ENCODE measurements at places on chromosomes 11 and 22. TPM values are rescaled to one million over a fixed set of nuclear protein-coding genes. Genes with fewer than 3 reads are reported as not detected.

- no peak for DNase-seq
Observed at GRCh38 chr11:32396991-32397390, 38.3 kb downstream of the WT1 start.

DNA sequence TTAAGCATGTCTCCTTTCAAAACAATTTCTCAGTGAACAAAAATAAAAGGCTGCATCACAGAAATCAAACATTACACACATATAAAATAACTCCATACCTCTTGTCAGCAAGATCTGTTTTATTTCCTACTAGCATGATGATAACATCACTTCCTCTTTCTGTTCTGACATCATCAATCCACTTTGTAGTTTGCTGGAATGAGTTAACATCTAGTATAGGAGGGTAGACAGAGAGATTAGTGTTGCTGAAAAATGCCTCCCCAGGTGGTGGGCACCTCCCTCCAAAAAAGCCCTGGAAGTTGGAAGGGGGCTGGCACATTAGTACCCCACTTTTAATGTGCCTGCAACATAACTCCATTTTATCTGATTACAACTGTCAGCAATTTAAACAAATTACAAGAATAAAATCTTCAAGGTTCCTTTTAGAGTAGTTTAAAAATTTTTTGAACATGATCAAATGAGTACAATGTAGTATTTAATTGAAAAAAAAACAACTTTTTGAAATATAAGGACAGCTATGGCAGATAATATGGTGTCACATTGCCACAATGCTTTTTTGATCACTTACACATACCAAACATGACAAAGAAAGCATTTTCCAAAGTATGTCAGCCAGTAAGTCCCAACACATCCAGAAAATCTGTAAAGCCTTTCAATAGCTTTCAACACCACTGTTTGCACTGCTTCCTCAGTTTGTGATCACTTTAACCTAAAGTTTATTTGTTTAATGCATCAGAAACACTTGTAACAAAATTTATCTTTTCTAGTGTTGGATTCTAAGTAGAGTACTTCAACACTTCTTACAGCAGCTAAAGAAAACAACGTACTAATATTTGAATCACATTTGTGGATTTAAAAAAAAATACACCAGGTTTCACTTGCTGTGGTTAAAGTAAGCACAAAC, 44.5 kb downstream of the RAB6A start:
- no peak for DNase-seq

- DNase-seq = peak; percentile 67
Observed at GRCh38 chr11:11966826-11967668, 41.4 kb downstream of the DKK3 start.

GRCh38 chr11:113338730-113339129, 24.3 kb downstream of the TTC12 start:
- no peak for DNase-seq

DNA sequence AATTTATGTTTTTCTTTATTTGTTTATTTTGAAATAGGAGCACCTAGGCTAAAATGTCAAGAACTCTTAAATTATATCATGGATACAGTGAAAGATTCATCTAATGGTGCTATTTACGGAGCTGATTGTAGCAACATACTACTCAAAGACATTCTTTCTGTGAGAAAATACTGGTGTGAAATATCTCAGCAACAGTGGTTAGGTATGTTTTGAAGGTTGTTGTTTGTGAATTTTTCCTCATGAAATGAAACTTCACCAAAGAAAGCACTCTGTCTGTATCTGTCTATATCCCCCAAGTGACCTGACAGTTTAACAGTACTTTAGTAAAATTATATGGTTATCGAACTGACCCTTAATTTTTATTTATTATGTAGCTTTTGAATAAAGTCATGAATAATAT, 12.8 kb downstream of the ATM start:
- no peak for DNase-seq

- no peak for DNase-seq
Observed at GRCh38 chr11:112024178-112024772, 933 bp upstream of the DLAT start.

DNA sequence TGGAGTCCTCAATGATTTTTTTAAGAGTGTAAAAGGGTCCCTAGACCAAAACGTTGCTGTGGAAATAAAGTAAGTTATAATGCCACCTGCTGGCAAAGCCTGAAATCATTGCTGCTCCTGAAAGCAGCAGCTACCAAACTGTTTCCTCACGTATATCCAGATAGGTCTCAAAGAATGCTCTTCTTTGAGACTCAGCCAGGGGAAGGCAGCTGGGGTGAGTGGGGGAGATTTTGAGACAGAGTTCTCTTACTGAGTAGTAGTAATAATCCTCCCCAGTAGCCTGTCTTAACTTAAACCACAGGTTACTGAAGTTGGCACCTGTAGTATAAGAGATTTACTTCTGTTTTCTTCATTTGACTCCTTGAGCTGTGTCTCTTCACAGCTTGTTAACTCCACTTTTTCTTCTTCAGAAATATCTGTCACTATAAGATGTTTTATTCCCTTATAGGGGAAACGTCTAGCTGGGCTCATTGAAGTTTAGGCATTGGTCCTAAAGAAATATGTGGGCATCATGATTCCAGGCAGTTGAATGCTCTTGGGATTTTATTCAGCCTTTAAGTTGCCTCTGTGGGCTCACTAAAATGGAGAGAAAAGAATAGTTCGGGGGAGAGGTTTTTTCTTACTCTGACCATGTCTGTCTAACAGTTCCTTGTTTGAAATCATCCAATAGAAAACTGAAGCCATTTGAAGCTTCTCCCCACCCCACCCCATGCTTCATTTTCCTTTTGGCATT, 77.9 kb downstream of the BTBD10 start:
- DNase-seq = peak; percentile 28

DNA sequence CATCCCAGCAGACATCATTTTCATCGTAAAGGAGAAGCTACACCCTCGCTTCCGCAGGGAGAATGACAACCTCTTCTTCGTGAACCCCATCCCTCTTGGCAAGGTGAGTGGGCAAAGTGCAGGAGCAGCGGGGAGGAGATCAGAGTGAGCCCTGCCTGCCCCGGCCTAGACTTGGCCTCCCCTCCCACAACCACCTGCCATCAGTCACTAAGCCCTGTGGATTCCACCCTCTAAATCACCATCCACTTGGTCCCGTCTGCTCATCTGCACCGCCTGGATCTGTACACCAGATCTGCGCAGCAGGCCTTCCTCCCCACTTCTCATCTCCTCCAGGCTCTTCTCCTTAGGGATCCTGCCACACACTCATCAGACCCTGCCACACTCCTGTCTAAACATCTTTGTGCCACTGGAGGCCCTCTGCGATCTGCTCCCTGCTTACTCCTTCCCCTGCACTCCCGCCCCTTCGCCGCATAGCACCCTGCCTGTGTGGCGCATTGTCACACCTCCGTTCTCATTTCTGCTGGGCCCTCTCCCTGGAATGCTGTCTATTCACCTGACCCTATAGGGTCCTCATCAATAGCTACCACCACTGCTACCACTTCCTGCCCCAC, 14.2 kb downstream of the UCP2 start:
- DNase-seq = no peak

DNA sequence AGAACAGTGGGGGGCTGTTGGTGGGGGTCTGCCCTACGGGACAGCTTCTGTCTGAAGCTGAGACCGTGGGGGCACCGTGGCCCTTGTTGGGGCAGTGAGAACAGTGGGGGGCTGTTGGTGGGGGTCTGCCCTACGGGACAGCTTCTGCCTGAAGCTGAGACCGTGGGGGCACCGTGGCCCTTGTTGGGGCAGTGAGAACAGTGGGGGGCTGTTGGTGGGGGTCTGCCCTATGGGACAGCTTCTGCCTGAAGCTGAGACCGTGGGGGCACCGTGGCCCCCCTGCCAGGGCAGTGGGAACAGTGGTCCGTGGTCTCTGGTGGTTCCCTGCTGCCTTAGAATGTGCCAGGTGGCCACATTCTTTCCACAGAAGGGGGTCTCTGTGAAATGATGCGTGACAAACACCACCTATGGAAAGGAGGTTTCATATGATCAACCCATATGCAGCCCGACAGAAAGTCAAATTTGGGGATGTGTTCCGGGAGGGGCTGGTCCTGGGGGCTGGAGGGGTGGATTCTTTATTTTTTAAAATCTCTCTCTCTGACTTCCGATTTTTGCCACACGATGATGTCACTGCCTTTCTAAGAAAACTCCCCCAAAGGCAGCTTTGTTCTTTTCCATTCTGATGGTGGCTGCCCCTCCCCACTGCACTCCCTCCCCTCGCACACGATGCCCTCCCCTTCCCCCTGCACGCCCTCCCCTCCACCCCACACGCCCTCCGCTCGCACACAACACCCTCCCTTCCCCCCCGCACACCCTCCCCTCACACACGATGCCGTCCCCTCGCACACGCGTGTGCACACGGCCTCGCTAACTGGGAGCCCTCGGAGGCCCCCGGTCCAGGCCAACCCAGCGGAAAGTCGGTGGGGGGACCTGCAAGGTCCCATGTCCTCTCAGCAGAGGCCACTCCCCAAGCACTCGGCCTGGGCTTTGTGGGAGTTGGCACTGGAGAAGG, 1186.5 kb downstream of the BRD1 start:
- DNase-seq = no peak

- DNase-seq = peak; percentile 22
Observed at GRCh38 chr11:69974528-69974927, 103.6 kb upstream of the ANO1 start.

DNA sequence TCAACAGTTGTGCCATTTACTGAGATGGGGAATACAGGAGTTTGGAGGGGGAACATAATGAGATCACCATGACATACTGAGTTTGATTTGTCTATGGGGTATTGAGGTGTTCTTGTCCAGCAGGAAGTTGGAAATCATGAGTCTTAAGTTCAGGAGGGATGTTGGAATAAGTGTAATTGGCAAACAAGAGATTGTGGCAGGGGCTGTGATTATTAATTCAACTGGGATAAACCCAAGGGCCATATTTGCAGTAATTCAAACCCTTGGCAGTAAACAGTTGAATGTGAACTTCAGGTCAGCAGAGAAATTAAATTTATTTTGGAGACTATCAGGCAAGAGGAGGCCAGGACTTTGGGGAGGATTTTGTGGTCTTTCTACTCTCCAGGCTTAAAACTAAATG, 33.4 kb downstream of the ADM start:
- DNase-seq = no peak

DNA sequence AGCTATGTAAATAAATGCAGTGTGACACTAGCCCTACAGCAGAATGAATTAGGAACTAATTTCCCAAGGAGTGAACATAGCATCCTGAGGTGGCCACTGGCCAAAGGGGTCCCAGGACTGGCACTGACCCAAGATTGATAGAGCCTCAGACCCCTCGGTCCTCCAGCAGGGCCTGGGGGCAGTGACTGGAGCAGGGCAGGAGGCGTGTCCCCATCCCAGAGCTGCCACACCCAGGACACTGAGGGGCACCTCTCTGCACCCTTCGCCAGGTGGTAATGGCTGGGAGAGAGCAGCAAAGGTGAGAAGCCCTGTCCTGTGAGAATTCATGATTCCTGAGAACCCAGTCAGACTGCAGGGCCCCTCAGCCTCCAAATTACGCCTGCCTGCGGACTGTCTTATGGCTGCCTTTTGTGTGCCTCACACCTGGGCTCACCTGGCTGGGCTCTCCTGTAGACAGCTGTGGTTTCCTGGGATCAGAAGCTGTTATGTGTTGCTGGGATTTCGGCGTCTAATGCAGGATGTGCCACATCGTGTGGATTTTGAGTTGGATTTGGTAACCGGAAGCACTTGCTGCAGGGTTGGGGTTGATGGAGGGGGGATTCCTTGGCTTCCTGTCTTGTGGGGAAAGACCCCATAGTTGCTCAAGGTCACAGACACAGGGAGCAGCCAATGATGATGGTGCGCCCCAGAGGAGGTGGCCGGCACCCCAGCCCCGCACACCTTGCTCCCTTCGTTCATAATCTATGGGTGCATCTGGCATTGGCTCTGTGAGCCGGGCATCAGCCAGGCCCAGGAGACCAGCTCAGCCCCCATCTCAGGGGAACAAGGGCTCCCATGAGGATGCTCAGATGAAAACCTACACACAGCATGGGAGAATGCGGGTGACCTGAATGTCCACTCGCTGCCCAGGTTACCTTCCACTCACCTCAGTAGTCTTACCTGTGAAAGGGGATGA, 582.9 kb downstream of the BRD1 start:
- DNase-seq = no peak

GRCh38 chr11:118313242-118313641, 8.7 kb downstream of the CD3E start:
- no peak for DNase-seq

GRCh38 chr22:37256075-37256726, 12.1 kb upstream of the RAC2 start:
- no peak for DNase-seq

DNA sequence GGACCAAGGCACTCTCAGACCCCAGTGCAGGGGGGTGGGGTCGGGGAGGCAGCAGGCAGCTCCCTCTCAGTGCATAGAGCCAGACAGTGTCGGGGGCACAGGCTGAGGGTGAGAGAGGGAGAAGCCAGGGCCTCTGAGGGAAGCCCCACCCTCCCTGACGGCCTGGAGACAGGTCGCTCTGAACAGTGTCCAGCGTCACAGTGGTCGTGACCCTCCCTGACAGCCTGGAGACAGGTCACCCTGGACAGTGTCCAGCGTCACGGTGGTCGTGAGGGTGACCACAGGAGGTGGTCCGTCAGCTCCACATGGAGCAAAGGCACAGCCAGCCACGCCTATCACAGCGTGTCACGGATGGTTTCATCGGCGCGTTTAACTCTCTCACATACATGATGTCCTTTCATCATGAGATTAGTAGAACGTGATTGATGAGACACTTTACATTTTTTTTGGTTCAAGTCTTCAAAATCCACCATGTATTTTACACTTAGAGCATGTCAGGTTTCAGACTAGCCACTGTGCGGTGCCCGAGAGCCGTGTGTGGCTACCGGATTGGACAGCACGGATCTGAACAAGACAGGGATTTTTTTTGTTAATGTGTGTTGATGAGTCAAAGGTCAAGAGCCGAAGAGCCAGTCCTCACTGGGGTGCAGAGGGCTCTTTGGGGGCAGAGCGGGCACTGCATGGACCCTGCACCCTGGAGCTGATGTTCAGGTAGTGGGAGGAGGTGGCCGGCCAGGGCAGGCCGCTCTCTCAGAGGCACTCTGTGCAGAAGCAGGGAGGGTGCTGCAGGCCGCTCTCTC, 23.9 kb upstream of the PANX2 start:
- DNase-seq = peak; percentile 58

The CTSW gene
- 1.1 TPM for total RNA-seq

The CD6 gene
- total RNA-seq = not detected

The OTOG gene
- not detected for total RNA-seq

The OR8G5 gene
- not detected for total RNA-seq

The TMPRSS13 gene
- total RNA-seq = 0.27 TPM

The MACROD1 gene
- total RNA-seq = 42.9 TPM

The PHF21B gene
- total RNA-seq = not detected

The TMPRSS5 gene
- 0.79 TPM for total RNA-seq

The DKK3 gene
- 44.9 TPM for total RNA-seq

The RTN4RL2 gene
- not detected for total RNA-seq

The XKR3 gene
- total RNA-seq = not detected

The SLC5A1 gene
- 25.5 TPM for total RNA-seq

The NELL1 gene
- not detected for total RNA-seq
